ENCODE measurements at places on chromosomes 2 and 18.

DNA sequence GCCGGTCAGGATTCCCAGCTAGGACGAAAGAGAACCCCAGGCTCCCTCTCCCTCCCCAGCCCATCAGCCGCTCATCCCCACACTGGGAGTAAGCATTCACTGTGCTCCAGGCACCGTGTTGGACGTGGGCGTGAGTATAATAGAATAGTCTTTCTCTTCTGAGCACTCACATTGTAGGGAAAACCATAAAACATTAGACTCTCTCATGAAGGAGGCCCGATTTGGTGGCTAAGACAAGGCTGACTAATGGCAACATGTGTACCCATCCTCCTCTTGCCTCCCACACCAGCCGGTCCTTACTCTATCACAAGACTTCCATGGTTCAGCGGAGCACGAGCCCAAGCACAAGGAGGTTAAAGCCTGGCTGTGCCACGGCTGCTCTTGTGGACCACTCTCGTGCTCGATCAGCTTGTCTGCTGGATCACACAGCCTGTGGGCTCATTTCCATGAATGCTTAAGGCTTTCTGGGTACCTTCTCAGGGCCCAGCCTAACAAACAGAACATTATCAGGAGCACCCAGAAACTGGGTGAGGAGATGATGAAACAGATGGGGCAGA is 540.9 kb upstream of the RAB6C start:
- DNase-seq, result no peak

- no peak for DNase-seq
Observed at GRCh38 chr2:101962309-101962708, 29.5 kb upstream of the IL1R2 start.

- DNase-seq, result no peak
Observed at GRCh38 chr2:172630181-172630580, 74.3 kb downstream of the PDK1 start.

DNA sequence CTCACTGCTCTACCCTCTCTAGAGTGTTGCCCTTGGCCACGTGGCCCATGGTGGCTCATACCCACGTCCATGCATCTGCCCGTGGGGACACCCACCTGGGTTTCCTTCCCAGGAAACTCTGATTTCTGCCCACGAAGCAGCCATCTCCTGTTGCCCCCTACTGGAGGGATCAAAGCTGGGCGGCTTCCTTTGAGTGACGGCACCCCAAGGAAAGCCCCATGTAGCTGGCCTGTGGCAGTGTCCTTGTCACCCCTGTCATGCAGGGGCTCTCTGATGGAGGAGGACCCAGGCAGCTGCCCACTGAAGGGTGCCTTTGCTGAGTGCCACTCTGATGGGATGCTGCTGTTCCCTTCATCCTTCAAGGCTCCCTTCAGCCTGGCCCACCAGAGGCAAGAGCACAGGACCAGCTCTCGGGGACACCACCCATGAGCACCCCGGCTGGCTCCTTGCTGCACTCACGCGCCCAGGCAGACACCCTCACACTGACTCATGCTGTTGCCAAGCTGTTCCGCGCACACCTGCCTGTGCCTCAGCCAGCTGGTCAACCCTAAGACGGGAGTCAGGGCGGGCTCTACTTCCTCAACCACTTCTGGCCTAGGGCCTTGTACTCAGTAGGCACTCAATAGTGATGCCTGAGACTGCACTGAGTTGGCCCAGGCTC is 101.1 kb downstream of the CTIF start:
- DNase-seq, result no peak

DNA sequence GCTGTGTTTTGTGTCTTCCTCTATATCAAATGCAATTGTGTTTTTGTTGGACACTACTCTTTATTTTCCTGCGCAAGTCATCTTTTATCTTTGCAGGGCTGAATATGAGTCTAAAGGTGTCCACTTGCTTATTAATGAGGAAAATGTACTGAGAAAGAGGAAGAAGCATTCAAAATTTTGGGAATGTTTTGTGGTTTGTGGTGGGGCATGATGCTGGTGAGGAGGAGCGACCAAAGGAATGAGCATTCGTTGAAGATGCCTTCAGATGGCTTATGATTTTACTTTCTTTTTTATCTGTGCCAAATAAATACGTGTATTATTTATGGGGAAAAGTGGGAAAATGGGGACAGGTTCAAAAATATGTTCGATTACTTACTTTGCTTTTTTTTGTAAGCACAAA is 63.9 kb upstream of the SMIM21 start:
- DNase-seq, result no peak

GRCh38 chr2:54741250-54741649 is 17.8 kb downstream of the EML6 start:
- DNase-seq, result no peak

- DNase-seq, result no peak
Observed at GRCh38 chr2:205210494-205210893, 471.8 kb upstream of the NRP2 start.
